ENCODE measurements at places on chromosomes 5 and 9.

DNA sequence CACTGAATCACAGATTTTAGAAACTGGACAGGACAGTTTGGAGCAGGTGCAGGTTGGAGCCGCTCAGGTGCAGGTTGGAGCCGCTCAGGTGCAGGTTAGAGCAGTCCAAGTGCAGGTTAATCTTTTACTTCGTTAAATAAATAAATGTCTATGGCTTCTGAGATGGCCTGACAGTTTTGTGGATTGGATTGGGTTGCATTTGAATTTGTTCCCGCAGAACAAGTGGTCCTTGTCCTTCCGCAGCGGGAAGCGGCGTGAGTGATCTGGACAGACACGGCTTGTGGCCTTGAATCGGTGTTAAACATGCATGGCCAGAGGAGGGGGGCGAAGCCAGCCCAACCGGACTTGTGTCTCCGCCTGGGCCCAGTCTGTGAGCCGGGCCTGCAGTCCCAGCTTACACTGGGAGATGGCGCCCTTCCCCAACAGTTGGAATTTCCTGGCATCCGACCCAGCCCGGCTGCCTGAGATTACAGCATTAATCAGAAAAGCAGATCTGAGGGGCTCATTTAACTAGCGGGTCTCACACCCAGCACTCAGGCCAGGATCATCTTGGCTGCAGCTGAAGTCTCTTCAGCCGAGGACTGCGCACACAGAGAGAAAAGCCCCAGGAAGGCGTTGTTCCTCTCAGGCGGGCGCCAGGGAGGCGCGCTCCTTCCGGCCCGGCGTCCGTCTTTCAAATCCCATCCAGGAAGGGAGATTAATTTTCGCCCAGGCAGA is 1.5 kb upstream of the OLFM1 start:
- H3K36me3 ChIP-seq = no peaks in the 10 kb centered on the region
- H3K27me3 ChIP-seq = peaks cover 44% of the 10 kb centered on the region
- peaks cover 29% of the 10 kb centered on the region for H3K4me1 ChIP-seq
- H3K4me3 ChIP-seq = peak overlapping the region; percentile 34
- peak overlapping the region; percentile 56 for H3K27ac ChIP-seq

- peaks cover 52% of the 10 kb centered on the region for H3K4me1 ChIP-seq
- peaks cover 97% of the 10 kb centered on the region for H3K36me3 ChIP-seq
- no peak for DNase-seq
- no peak overlapping the region for H3K4me3 ChIP-seq
- H3K27ac ChIP-seq = no peak overlapping the region
Observed at GRCh38 chr5:134149571-134150303, 27.0 kb downstream of the SKP1 start.

DNA sequence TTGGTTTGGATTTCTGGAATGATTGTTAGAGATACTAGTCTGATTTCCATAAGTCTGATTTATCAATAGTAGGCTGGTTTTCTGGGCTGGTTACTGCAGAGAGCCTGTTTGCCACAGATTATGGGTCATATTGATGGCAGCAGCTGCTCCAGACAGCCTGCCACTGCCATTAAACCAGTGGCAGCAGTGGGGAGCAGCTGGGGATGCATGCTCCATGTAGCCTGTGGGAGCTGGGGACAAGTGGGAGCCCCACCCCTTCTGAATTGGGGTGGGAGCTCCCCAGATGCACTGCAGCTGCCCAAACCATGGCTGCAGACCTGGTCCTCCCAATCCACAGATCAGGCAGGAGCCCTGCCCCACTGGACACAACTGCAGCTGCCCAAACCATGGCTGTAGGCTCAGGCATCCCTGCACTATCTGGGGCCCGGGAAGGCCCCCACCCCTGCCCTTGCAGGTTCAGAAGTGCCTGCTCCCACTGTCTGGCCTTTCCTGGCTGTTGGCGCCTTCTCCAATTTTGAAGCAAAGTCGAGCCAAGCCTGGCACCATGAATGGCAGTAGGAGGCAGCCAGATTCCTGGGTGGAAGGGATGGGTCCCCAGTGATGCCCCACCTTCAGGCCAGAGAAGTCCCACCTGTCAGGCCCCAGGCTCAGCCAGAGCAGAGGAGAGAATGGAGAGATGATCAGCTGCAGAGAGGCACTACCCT is 402.9 kb upstream of the TYRP1 start:
- no peak overlapping the region for H3K4me3 ChIP-seq
- DNase-seq = no peak
- H3K27ac ChIP-seq = no peak overlapping the region
- no peaks in the 10 kb centered on the region for H3K27me3 ChIP-seq

DNA sequence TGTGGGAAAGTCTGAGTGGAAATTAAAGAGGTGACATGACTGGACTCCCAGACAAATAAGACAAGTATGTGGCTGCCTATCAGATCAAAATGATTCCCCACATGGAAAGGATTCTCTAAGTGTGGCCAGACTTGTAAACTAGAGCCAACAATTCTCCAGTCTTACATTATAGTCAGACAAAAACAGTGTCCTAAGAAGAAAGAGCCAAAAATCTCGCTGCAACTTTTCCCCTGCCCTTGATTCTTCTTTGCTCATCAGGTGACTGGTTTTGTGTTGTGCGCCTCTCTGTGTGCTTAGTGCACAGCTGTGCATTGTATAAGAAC is 164.2 kb upstream of the TARS1 start:
- H3K36me3 ChIP-seq = no peaks in the 10 kb centered on the region
- no peak overlapping the region for H3K27ac ChIP-seq
- no peaks in the 10 kb centered on the region for H3K27me3 ChIP-seq
- H3K4me1 ChIP-seq = peaks cover 4% of the 10 kb centered on the region

- H3K27ac ChIP-seq = no peak overlapping the region
- H3K4me1 ChIP-seq = no peaks in the 10 kb centered on the region
- no peaks in the 10 kb centered on the region for H3K36me3 ChIP-seq
- no peak for DNase-seq
Observed at GRCh38 chr5:179212870-179213269, 132.4 kb downstream of the ADAMTS2 start.

DNA sequence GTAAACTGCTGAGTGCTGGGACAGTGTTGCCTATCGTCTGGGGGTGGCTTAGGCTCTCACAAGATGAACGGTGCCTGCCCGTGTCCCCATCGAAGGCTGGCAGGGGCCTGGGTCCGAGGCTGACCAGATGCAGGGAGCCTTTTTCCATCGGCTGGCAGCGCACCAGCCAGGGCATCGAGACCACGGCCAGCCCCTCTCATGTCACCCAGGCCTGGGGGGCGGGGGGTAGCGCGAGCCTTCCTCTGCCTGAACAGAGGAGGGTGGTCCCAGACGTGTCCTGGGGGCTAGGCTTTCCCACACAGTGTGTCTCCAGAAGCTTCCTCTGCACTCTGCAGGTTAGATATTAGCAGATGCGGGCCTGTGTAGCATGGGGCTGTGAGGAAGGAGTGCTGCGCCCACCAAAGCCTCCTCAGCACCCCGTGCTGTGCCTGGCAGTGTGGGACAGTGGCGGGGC is 17.3 kb downstream of the FGD3 start:
- H3K4me1 ChIP-seq = peaks cover 21% of the 10 kb centered on the region
- no peaks in the 10 kb centered on the region for H3K27me3 ChIP-seq
- peak overlapping the region; percentile 57 for H3K4me3 ChIP-seq

DNA sequence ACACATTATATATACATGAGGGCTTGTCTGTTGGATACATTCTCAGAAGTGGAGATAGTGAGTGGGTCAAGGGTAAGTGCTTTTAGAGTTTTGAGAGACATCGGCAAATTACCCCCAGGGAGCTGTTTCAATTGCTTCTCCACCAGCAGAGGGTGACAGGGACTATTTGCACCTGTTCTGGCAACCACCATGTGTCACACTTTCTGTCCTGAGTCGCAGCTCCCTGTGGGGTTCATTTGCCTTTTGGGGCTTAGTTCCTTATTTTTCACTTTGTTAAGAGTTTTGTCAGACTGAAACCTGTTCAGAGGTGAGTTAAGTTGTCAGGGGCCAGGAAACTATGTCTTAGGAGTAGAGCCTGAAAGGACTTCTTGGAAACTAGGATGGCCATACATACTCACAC is 20.1 kb upstream of the SLC36A1 start:
- no peak overlapping the region for H3K4me3 ChIP-seq
- no peaks in the 10 kb centered on the region for H3K4me1 ChIP-seq
- H3K27ac ChIP-seq = no peak overlapping the region
- peaks cover 5% of the 10 kb centered on the region for H3K27me3 ChIP-seq
- DNase-seq = no peak

DNA sequence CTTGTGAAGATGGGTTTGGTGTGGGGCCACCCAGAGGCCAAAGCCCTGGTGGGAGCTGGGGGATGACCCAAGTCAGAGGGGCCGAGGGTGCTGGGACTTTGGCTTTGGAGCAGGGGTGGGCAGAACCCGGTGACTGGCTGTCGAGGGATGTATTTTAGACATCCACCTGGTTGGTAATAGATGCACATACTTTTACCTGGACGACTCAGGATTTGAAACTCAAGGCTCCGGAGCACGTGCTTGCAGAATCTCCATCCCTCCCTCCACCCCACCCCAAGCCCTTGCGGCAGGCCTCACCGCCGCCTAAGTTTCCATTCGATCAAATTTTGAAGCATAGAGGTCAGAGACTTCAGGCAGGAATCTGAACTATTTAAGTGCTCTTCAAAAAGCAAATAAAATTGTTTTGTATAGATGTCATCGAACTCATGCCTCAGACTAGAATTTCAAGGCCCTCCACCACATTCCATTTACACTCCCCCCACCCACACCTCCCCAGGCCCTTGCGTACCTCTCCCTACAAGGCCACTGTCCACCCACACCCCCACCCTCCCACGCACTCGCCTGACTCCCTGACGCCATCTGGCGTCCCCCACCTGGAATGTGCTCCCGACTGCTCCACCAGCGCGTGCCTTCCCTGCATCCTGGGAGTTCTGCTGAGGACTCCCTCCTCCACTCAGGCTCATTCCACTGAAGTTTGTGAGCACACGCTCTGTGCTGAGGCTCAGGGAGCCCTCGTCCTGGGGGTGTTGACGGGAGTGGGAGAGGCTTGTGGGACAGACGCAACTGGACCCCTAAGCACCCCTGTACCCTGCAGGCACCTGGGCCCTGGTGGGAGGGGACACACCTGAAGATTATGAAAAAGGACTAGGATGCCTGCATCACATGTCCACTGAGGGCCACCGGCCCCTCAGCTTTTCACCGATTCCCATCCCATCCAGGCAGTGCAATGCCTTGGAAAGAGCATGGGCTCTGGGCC is 56.4 kb upstream of the RPL26L1 start:
- peaks cover 70% of the 10 kb centered on the region for H3K4me1 ChIP-seq
- H3K27me3 ChIP-seq = no peaks in the 10 kb centered on the region
- H3K36me3 ChIP-seq = peaks cover 25% of the 10 kb centered on the region

DNA sequence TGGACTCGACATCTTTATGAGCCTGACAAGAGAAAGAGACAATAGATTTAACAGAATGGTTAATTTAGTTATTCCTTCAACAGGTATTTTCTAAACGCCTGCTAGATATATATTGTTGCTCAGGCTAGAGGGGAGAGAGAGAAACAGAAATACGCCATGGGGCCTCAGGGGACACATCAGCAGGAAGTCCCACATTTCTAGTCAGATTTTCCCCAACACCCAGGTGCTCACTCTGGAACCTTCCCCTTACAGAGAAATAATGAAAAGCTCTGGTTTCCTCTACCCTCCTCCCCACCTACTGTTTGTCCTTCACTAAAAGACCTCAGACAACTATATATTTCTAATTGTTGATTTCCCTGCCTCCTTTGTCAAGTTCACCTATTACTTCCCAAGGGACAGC is 130.3 kb upstream of the TBC1D2 start:
- no peak for DNase-seq
- H3K4me3 ChIP-seq = no peak overlapping the region
- no peaks in the 10 kb centered on the region for H3K4me1 ChIP-seq
- no peaks in the 10 kb centered on the region for H3K27me3 ChIP-seq

DNA sequence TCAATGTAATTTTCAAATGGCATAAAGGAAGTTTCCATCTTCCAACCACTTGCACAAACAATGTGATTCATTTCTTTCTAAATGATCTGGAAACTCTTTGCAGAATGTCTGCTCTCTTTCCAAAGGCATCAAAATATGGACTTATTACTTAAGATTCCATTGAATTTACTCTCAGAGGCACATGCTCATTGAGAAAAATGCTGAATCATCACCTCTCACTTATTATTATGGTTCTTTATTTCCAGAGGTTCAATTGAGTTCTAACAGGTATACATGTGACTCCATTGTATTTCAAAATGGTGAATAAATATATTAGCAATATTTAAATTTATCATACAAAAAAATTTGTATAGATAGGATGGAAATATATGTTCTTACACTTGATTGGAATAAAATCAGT is 1140.6 kb downstream of the EFNA5 start:
- H3K36me3 ChIP-seq = no peaks in the 10 kb centered on the region
- H3K27ac ChIP-seq = no peak overlapping the region
- H3K4me1 ChIP-seq = no peaks in the 10 kb centered on the region
- H3K4me3 ChIP-seq = no peak overlapping the region
- no peak for DNase-seq
- no peaks in the 10 kb centered on the region for H3K27me3 ChIP-seq

GRCh38 chr5:122385808-122386207 is 73.8 kb downstream of the SNCAIP start:
- no peak overlapping the region for H3K27ac ChIP-seq
- H3K4me3 ChIP-seq = no peak overlapping the region
- no peaks in the 10 kb centered on the region for H3K27me3 ChIP-seq
- H3K4me1 ChIP-seq = no peaks in the 10 kb centered on the region
- no peaks in the 10 kb centered on the region for H3K36me3 ChIP-seq
- no peak for DNase-seq

DNA sequence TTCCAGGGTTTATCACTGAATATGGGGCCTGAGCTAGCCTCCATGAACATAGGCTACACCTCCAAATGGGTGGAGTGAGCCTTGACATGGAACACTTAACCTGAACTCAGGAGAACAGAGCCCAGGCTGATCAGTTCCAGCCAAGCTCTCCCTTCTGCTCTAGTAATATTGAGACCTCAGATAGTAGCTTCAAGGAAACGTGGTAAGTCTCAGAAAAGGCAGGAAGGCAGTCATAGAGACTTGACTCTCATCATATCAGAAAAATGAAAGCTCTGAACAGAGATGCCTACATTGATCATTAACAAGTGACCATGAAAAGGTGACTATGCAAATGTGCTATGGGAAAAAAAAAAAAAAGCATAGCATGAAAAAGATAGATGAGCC is 40.5 kb upstream of the MYO10 start:
- H3K4me1 ChIP-seq = no peaks in the 10 kb centered on the region
- H3K4me3 ChIP-seq = no peak overlapping the region
- DNase-seq = no peak
- H3K36me3 ChIP-seq = no peaks in the 10 kb centered on the region

GRCh38 chr5:74408150-74409043 is 232.1 kb downstream of the ENC1 start:
- H3K27ac ChIP-seq = no peak overlapping the region
- H3K36me3 ChIP-seq = no peaks in the 10 kb centered on the region
- no peaks in the 10 kb centered on the region for H3K4me1 ChIP-seq
- H3K4me3 ChIP-seq = no peak overlapping the region
- DNase-seq = no peak

GRCh38 chr5:171309276-171310211 is 496 bp downstream of the TLX3 start:
- no peak overlapping the region for H3K27ac ChIP-seq
- no peaks in the 10 kb centered on the region for H3K36me3 ChIP-seq
- H3K27me3 ChIP-seq = peaks cover 94% of the 10 kb centered on the region
- no peak overlapping the region for H3K4me3 ChIP-seq
- DNase-seq = no peak
- H3K4me1 ChIP-seq = peaks cover 31% of the 10 kb centered on the region
